Activated T-cell treated with anti-CD3 and anti-CD28 coated beads, Interleukin-2, amount 50 U/mL, for 4 hours (primary cell): ENCODE measurements at places on chromosomes 4 and X. TPM values are rescaled to one million over a fixed set of nuclear protein-coding genes. Genes with fewer than 3 reads are reported as not detected.

AR gene
- total RNA-seq = 0.08 TPM

CABS1 gene
- not detected for total RNA-seq

DNA sequence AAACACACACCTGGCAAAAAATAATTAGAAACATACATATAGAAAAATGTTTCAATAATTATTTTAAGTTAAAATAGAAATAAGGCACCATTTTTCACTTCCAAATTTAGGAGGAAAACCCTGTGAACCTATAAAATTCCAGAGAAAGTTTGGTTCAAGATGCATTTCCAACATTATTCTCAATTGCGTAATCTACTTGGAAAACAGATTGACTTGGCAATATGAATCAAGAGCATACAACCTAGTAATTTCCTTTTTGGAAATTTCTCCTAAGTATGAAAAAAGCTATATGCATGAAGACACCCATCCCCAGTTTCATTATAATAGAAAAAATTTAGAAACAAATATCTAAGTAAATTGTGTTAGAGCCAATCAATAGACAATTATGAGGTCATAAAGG, 242.9 kb downstream of the IQCM start:
- DNase-seq = no peak

GRCh38 chr4:62394766-62395165, 1194.6 kb downstream of the ADGRL3 start:
- DNase-seq = no peak

CT47B1 gene
- not detected for total RNA-seq

SLC6A14 gene
- not detected for total RNA-seq

DNA sequence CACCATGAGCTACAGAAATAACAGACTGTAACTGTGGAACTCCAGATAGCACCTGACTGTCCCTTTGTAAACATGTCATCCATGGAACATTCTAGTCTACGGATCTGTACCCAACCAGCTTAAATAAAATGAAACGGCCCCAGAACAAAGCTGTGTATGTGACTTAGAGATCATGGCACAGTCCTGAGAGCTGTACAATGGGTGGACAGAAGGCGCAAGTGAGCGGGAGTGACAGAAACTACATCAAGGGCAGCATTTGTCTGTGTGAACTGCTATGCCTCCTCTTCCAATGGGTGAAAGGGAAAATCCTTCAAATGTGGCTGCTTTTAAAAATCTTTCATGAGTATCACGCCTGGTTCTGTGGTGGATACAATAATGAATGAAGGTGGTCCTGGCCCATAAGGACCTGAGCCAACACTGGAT, 72.5 kb downstream of the FAT1 start:
- no peak for DNase-seq

POF1B gene
- 0.10 TPM for total RNA-seq

- DNase-seq = no peak
These were observed 201.8 kb upstream of the GK2 start for GRCh38 chr4:79609817-79610216.

GRCh38 chr4:156439576-156440200, 486.0 kb upstream of the CTSO start:
- no peak for DNase-seq

DNA sequence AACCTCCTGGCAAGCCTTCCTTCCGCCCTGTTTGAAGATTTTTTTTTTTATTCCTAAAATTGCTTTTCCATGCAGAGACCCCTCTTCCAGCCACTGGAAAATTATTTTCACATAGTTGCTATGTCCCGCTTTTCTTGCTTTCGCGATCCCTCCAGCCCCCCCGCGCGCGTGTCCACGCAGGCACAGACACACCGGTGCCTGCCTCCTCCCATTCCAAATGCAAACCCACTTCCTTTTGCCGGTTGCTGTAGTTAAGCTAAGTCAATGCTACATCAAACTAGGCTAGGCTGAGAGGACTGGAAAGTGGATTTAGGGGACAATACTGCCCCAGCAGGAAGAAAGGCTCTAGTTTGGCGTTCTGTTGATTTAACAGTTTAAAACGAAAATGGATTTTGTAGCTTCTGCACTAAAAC, 111.0 kb downstream of the DHX15 start:
- no peak for DNase-seq

- DNase-seq = no peak
These were observed 75.4 kb downstream of the AR start for GRCh38 chrX:67619253-67619652.
